Stomach (tissue), 19 donors: ENCODE measurements at places on chromosomes 11 and 22.

- peaks cover 88% of the 10 kb centered on the region for H3K36me3 ChIP-seq
- DNase-seq, result no peak
- H3K4me1 ChIP-seq, result peaks cover 46% of the 10 kb centered on the region
- peak overlapping the region; percentile 63 for H3K27ac ChIP-seq
Observed at GRCh38 chr22:30009478-30009877, 70.8 kb upstream of the HORMAD2 start.

- no peak for DNase-seq
- H3K4me1 ChIP-seq, result no peaks in the 10 kb centered on the region
- H3K27ac ChIP-seq, result no peak overlapping the region
- peaks cover 56% of the 10 kb centered on the region for H3K27me3 ChIP-seq
- H3K4me3 ChIP-seq, result no peak overlapping the region
Observed at GRCh38 chr22:39731881-39732555, 161.5 kb downstream of the CACNA1I start.

- no peaks in the 10 kb centered on the region for H3K36me3 ChIP-seq
- H3K27me3 ChIP-seq, result no peaks in the 10 kb centered on the region
- no peak for DNase-seq
- no peak overlapping the region for H3K4me3 ChIP-seq
Observed at GRCh38 chr11:10680956-10681487, 12.5 kb downstream of the IRAG1 start.

DNA sequence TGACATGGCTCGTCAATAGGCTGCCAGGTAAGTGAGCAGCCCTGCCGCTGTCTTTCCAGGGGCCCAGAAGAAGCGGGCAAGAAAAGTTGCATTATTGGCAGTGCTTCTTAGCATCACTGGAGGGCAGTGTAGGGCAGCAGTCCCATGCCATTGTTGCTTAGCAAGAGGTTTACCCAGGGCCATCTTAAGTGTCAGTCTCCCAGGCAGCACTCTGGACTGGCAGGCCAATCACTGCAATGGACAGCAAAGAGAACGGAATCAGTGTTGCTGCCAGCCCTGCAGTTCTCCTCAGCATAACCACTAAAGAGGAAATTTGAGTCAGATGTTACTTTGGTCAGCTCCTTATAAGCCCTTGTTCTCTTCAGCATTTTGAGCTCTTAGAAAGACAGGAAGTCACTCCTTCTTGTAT, 13.4 kb upstream of the GRK2 start:
- H3K27ac ChIP-seq, result peak overlapping the region; percentile 28
- peaks cover 96% of the 10 kb centered on the region for H3K36me3 ChIP-seq
- H3K27me3 ChIP-seq, result no peaks in the 10 kb centered on the region
- H3K4me1 ChIP-seq, result peaks cover 43% of the 10 kb centered on the region
- H3K4me3 ChIP-seq, result no peak overlapping the region

DNA sequence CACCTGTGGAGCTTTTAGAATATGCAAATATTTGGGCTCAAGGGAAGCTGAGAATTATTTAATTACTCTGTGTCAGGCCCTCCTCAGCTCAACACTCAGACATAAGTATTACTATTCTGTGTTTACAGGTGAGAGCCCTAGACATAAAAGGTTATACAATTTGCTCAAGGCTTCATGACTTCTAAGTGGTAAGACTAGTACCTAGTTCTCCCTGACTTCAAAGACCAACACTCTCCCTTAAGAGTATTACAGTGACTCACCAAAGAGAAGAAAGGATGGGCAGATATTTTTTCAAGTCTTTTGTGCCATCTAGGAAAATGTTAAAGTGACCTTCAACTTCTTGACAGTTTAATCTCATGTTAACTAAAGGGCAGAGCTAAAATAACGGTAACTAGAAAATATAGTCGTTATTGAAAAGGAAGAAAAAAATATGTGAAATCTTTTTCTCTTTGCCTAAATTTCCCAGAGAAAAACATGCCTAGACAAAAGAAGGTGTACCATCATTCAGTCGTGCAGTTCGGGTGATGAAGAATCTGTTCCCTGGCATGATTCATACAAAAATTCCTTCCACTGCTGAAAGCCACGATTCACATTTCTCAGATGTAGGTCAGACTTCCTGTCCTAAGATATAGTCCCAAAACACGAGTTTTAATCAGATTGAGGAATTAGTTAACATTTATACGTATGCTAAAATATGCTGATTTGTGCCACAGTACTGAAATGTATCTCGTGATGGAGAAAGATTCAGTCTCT, 849.1 kb upstream of the API5 start:
- no peak for DNase-seq
- H3K36me3 ChIP-seq, result no peaks in the 10 kb centered on the region
- H3K4me3 ChIP-seq, result no peak overlapping the region
- no peak overlapping the region for H3K27ac ChIP-seq
- no peaks in the 10 kb centered on the region for H3K4me1 ChIP-seq
- no peaks in the 10 kb centered on the region for H3K27me3 ChIP-seq
